Right cardiac atrium (tissue), 5 donors: ENCODE measurements at places on chromosomes 1 and 21. TPM values are rescaled to one million over a fixed set of nuclear protein-coding genes. Genes with fewer than 3 reads are reported as not detected.

FOXJ3 gene
- 42.0 TPM for total RNA-seq

DNA sequence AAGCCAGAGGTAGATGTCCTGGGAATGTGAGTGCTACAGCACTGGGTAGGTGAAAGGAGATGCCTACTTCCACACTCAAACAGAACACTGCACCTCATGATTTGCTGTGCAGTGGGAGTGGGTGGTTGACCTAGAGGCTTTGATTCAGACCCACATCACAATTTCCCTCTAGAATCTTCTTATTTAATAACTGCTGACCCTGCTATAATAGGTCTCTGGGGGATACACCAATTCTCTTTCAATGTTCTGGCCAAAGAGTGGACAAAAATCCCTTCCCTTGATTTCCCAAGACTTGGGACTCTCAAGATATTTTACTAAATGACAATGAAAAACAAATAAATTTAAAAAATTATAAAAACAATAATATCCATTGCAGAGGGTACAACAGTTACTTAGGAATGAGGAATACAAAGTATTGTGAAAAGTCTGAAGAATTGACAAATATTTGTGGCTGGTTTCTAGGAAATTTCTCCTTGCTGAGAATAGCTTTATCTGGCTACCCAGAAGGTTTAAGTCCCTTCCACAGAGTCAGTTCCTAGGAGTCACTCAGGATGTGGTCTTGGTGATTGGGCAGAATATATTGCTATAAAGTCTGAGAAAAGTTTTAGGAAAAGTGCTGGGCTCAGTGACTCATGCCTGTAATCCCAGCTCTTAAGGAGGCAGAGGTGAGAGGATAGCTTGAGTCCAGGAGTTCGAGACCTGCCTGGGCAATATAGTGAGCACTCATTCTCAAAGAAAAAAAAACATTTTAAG lies 2.4 kb upstream of the FCGR2A start:
- DNase-seq, result no peak

- DNase-seq, result peak; percentile 34
Observed at GRCh38 chr1:215082532-215083382, at the start of gene KCNK2. Gene KCNK2, plus strand, starts transcription at chr1:215082737. Its CDS starts 649 bp downstream, at chr1:215083386.

TINAGL1 gene
- 136 TPM for total RNA-seq

DNA sequence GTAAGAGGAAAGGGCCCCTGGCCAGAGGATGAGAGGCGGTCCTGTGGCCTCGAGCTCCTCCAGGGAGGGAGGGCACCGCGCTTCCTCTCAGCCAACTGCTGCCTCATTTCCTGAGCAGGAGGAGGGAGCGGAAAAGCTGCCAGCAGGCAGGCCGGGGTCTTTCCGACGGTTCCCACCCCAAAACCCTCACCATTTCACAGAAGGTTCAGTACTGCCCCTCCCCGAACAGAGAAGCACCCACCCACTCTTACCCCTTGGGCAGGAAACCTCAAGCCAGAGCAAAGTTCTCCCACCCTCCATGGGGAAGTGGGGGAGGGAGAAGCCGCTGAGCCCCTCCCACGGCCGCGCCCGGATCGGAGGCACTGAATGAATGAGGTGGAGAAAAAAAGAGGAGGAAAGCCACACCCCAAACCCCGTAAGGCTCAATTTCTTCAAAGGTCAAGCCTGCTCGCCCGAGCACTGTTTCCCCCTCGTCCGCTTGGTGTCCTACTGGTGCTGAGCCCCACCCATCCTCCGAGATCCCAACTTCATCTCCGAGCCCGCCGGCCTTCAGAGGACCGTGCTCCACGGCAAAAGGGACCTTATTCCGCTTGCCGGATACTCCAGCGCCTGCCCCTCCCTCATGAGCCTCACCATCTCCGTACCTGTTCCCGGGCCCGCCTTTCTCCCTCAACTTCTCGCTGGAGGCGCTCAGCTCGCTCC lies 9.4 kb downstream of the TPM3 start:
- peak; percentile 84 for DNase-seq

DNA sequence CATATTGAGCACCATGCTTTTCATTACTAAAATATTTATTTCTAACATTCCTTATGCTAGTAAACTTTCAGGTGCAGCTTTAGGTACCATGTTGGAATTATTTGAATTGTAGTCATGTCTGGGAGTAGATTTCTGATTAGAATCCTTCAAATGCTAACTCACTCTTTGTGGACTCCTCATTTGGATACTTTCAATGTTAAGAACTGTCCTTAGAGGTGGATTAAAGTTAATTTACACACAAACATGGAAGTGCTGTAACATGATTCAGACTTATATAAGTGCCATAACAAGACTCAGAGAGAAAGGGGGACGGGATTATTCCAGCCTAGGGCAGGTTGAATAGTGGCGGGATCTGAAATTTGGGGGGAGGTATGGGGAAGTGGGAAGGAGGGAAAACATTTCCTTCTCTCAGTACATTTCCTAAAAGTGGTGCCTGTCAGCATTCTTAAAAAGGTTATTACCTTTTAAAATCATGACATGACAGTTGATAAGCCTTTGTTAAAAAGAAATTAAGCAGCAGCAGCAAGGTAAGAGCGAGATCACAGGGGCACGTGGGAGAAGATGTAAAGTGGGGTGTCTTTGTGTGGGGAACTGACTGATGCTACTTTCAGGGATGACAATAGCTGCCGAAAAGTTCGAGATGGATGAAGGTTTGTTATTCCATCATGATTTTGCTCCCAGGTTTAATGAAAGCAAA lies 44.4 kb downstream of the HHAT start:
- no peak for DNase-seq

DNA sequence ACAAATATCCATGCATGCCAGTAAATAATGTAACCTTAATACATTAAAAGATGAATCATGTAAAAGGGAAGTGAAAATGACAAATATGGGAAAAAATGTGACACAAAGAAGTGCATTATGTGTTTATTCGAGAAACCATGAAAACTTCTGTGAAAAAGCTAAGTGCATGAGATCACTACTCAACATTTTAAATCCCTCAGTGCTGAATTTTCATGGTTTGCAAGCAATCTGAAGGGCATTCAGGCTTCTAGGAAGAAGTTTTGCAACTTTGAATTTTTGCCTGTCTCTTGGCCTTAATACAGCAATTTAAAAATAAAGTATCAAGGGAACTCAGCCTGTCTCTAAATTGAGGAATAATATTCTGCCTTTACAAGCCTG lies 78.2 kb downstream of the MAP3K7CL start:
- no peak for DNase-seq

- peak; percentile 41 for DNase-seq
Observed at GRCh38 chr1:205497351-205497750, 7.1 kb upstream of the CDK18 start.

DNA sequence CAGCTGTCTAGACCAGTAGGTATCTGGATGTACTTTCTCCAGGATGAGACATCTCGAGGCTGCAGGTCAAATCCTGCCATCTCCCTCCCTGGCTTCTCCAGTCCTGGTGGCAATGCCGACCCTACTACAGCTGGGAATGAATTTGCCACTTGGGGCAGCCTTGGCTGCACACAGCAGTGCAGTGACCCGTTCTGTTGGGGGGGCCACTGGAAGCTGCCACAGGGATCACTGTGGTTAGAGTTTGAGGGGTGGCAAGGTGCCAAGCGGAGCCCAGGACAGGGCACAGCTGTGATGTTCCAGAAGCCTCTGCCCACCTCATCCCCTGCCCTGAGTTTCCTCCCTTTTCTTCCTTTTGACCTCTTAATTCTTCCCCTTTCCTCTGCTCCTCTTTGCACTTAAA lies 17.1 kb downstream of the COL6A2 start:
- DNase-seq, result peak; percentile 27

GRCh38 chr1:19370453-19371170 lies 58.5 kb downstream of the SLC66A1 start:
- DNase-seq, result peak; percentile 50

NOC2L gene
- 48.6 TPM for total RNA-seq

SEMA4A gene
- 3.4 TPM for total RNA-seq

DNA sequence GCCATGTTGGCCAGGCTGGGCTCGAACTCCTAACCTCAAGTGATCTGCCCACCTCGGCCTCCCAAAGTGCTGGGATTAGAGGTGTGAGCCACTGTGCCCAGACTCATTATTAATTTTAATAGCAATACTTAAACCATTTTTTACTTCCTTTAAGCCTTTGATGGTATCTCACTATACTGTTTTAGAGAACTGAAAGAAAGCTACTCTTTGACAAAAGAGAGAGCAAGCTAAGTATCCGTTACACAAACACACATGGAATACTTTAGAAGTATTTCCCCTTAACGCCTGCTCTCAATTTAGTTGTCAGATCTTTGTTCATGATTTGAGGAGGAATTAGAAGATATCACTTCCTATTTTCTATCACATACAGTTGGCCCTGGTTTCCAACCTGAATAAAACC lies 189.4 kb downstream of the COP1 start:
- no peak for DNase-seq

DNA sequence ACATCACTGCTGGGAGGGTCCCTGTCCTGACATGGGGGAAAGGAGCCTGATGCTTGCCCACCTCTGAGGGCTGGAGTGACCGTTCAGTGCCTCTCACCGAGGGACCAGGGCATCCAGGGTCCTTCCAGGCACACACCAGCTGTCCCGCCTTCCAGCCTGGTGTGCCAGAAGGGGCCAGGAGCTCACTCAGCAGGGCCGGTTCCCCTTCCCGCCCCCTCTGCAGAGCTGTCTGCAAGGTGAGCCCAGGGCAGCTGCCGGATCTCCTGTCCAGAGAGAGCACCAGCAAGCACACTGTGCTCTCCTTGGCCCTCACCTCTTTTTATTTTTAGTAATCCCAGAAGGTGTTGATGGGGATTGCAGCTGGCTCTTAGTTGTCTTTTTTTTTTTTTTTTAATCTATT lies 16.9 kb downstream of the H6PD start:
- peak; percentile 71 for DNase-seq

DNA sequence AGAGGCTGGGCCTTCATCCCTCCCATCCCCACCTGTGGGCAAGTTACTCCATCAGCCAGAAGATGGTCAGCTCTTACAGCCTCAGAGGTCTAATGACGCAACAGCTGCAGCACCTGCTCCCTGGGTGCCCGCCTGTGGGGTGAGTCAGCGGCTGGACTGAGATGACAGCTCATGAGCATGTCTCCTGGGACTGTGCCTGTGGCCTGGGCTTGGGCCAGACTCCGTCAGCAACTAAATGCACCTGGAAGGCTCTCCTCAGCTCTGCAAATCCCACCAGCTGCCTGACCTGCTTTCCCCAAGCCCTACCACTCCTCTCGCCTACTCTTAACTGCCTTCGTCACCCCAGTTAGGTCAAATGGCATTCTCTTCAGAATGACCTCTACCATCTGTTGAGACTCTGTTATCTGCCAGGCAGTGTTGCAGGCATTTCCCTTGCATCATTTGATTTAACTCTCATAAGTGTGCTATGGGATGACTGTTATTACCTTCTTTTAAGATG lies 47.7 kb downstream of the ETS2 start:
- DNase-seq, result no peak

DNA sequence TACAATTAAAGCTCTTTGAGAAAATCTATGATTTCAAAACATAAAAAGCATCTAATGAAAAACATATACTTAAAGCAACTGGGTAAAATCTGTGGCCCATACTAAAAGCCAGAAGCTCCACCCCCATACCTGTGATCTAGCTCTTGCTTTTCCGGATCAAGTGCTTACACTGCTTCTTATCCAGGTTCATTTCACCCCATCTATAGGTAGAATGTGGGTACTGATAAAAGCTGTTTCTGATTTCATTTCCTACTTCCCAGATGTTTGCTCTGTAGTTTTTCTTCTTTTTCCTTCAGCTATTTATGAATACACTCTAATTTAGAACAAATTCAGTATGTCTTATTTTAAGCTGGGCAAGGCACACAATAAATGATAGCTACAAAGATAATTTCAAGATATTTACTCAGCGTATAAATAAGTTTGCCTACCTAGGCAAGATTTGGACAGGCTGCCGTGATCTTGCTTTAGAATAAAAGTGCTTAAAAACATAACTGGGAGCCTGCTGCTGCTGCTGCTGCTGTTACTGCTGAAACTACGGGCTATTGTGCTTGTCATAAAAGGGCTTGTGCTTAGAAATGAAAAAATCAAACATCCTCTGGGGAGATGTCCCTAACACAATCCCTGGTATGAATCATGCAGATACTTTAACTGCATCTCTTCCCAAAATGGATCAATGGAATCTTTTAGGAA lies 2.1 kb downstream of the SIPA1L2 start:
- no peak for DNase-seq

- DNase-seq, result no peak
Observed at GRCh38 chr1:155218854-155219591, 10.5 kb downstream of the MTX1 start.

DNA sequence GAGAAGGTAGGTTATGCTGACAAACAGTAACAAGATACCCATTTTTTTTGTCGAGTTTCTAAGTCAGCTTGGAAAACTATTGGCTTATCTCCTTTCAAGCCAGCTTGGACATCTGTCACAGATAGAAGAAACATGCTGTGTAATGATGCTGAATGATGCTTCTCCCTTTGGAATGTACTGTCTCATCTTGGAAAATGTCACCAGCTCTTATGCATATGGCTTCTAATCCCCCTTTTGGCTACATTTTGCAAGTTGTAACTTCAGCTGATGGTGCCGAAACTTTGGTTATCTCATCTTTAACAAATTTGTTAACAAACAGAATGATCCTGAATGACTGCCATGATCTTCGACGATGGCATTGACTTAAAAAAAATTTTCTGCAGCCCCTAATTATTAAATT lies 68.8 kb upstream of the ST6GALNAC3 start:
- DNase-seq, result no peak

- peak; percentile 82 for DNase-seq
Observed at GRCh38 chr1:207908107-207908734, 2.7 kb downstream of the CD34 start.

OR2G6 gene
- not detected for total RNA-seq

- no peak for DNase-seq
Observed at GRCh38 chr21:37496972-37497371, 130.4 kb downstream of the DYRK1A start.

GRCh38 chr1:78586572-78586971 lies 33.7 kb upstream of the IFI44L start:
- DNase-seq, result no peak

SPATA17 gene
- total RNA-seq, result 0.62 TPM

DNA sequence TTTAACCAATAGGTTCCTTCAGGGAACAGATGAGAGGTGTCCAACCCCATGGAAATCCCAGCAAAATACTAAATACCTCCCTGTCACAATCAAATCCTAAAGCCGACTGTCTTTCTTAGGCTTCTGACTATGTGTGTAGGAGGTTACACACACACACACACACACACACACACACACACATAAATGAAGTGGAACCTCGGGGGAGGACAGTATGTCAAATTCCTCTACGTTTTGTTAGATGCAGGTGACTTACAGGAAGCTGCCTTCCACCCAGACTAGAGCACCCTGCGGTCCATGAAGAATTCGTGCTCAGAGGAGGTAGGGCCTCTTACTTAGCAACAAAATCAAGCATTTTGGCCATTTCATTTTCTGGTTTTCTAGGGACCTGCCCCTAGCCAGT lies 16.4 kb downstream of the RSPH1 start:
- DNase-seq, result no peak
